ENCODE measurements at places on chromosomes 7 and 10.
A peak's percentile ranks its signal among the peaks of the same experiment; 100 is the strongest.

GRCh38 chr7:139355320-139355719 is 4.4 kb upstream of the LUC7L2 start:
- no peak for DNase-seq

DNA sequence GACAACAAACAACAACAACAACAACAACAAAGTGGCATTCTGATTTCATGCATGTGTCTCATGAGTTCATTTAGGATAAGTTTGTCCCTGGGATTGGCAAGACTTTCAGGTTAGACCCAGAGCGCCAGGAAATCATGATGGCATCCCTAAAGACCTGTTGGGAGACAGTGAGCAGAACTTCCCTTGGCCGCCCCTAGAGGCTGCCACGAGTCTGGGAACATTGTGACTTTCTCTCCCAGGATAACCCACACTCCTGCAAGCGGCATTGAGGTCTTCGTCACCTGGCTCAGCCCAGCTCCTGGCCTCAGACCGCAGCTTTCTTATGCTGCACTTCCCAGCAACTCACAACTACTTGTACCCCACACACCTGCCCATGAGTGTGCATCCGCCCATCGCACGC is 80.5 kb upstream of the RNF32 start:
- no peak for DNase-seq

- DNase-seq, result no peak
Measured at GRCh38 chr7:3537210-3537875, 236.3 kb downstream of the SDK1 start.

DNA sequence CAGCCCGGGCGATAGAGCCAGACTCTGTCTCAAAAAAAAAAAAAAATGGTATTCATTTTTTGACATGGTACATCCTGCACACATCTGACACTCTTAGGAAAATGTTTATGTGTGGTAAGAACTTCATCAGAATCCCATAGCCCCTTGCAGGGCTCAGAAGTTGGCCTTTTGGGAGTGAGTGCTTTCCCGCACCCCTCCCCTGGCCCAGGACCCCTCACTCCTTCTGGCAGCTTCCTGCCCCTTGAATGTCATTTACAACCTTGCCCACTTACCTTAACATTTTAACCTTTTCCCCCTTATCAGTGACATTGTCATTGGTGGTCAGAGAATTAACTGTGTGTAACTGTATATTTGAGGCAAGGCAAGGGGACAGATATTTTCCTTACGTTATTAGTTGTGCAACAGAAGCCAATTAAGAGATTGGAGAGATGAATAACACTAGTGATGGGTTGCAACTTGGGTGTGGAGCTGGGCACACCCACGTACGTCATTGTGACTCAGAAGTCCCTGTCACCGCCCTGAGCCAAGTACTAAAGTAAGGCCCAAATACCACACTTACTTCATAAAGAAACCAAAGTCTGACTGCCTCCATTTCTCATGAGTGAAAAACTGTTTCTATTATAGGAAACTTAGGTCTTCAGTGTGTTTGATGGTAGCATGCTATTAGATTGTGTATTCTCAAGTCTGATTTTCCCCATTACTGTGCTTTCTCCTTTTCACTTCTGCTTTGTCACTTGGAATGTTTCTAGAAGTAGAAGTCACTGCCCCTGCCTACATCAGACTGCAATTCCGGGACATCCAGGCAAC is 31.6 kb downstream of the OGDH start:
- peak; percentile 66 for DNase-seq

- no peak for DNase-seq
Measured at GRCh38 chr7:16889851-16890415, 8.2 kb upstream of the AGR3 start.

DNA sequence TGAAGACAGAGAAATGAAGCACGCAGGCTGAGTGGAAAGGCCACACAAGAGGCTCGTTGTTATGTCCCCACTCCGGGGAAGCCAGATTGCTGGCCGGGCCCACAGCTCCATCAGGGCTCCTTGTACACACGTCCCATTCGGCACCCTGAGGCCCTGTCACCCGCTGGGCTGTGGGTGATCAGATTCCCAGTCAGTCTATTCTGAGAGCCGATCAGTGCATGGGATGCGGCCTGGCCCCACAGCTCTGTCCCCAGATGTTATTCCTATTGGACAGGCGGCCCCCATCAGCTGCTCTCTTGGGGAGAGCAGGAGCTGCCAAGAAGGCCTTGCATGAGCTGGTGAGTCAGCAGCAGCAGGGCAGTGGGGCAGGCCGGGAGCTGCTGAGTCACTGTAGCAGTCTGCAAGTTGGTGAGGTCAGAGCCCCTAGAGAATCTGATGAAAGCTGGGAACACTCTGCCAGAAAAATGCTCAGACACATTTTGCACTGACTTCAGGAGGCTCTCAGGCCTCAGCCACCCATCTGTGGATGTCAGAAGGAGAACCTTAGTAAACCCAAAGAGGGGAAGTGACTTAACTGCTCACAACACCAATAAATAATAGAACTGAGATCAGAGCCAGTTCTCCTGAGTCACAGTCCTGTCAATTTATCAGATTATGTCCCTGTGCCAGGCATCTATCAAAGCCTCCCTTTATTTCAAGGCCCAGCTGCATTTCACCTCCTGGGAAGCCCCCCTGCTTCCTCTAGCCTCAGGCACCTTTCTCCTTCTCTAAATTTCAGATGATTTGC is 9.4 kb upstream of the PSAP start:
- DNase-seq, result no peak

DNA sequence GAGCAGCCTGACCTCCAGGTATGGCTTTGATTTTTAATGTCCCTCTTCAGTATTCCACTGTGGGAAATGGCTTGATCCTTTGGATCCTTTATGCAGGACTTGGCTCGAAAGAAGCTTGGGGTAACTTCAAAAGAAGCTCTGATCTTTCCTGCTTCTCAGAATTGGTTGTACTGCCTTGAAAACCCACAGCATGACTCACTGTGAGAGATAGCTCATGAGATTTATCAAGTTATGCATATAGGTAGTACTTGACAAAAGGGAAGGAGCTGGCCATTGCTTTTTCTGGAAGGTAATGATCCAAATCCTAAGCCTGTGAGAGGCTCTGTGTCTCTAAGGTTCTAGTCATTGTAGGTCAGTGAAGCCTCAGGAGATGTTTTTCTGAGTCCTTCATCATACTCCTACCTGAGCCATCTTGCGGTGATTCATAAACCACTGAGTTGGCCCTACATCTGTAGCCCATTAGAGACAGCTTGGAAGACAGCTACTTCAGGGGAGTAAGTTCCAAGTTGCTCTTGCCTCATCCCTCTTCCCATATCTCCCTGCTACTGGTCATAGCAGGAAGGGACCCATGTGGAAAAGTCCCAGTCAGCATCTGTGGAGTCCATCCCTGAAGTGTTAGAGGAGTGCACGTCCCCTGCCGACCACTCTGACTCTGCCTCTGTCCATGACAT is 36.7 kb upstream of the NFKB2 start:
- DNase-seq, result no peak

DNA sequence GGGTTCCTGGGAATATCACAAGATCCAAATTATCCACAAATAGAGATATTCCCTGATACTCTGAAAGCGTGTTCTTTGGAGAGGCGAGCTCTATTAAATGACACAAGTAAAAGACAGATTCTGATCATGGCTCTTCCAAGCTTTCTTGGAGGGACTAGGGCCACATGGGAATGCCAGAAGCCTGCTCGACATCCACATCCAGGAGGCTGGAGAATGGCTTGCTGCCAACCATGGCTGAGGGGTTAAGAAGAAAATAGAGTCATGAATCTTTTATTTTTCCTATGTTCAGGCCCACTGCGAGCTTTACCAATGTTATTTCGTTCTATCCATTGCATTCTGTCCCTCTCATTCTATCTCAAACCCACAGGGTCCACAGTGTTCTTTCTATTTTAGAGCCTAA is 1018.0 kb upstream of the CELF2 start:
- DNase-seq, result no peak
